Spinal cord (tissue), 10 donors: ENCODE measurements at places on chromosomes 1 and 21. TPM values are rescaled to one million over a fixed set of nuclear protein-coding genes. Genes with fewer than 3 reads are reported as not detected.

Gene RHD
- polyA plus RNA-seq = 1.2 TPM

Gene KRTAP11-1
- polyA plus RNA-seq = not detected

Gene ARHGEF10L
- polyA plus RNA-seq = 56.8 TPM

Gene RIPPLY3
- polyA plus RNA-seq = 0.68 TPM

Gene ITLN2
- 0.21 TPM for polyA plus RNA-seq

Gene DMRTA2
- not detected for polyA plus RNA-seq

Gene LCE1F
- not detected for polyA plus RNA-seq

Gene CD34
- 33.1 TPM for polyA plus RNA-seq

Gene INSRR
- 0.70 TPM for polyA plus RNA-seq

Gene MCOLN3
- polyA plus RNA-seq = 0.36 TPM

Gene SLX9
- 22.6 TPM for polyA plus RNA-seq

Gene ZMYND12
- 3.1 TPM for polyA plus RNA-seq

Gene SLC25A34
- polyA plus RNA-seq = 4.4 TPM

Gene GPR161
- 22.7 TPM for polyA plus RNA-seq

Gene EXTL1
- polyA plus RNA-seq = 14.8 TPM

Gene TPTE
- not detected for polyA plus RNA-seq

Gene CRP
- polyA plus RNA-seq = not detected

Gene CCDC24
- 25.6 TPM for polyA plus RNA-seq

Gene GJC2
- polyA plus RNA-seq = 19.1 TPM

Gene CYP4Z1
- 2.5 TPM for polyA plus RNA-seq

Gene PTAFR
- polyA plus RNA-seq = 9.9 TPM

Gene TMIGD3
- 6.0 TPM for polyA plus RNA-seq

Gene NGF
- polyA plus RNA-seq = 2.0 TPM

Gene HSPG2
- 85.8 TPM for polyA plus RNA-seq

Gene KCNJ6
- polyA plus RNA-seq = 4.5 TPM

Gene HMGCL
- 18.7 TPM for polyA plus RNA-seq

Gene LCE1D
- polyA plus RNA-seq = 0.39 TPM

Gene ALG14
- 14.4 TPM for polyA plus RNA-seq

Gene LELP1
- not detected for polyA plus RNA-seq

Gene TUT4
- polyA plus RNA-seq = 99.8 TPM

Gene LRRC71
- polyA plus RNA-seq = 8.5 TPM

Gene AGRN
- 274 TPM for polyA plus RNA-seq

Gene SGIP1
- polyA plus RNA-seq = 38.8 TPM

Gene LIN28A
- not detected for polyA plus RNA-seq

Gene NKAIN1
- 56.5 TPM for polyA plus RNA-seq

Gene MYOG
- polyA plus RNA-seq = 0.69 TPM

Gene LHX8
- polyA plus RNA-seq = not detected

Gene LCE1E
- not detected for polyA plus RNA-seq

Gene OR2T29
- not detected for polyA plus RNA-seq

Gene AMY1C
- polyA plus RNA-seq = not detected

Gene RGSL1
- 0.30 TPM for polyA plus RNA-seq

Gene SEMA6C
- 47.8 TPM for polyA plus RNA-seq

Gene CAMK2N1
- polyA plus RNA-seq = 385 TPM

Gene CD5L
- 0.29 TPM for polyA plus RNA-seq

Gene FCGR2B
- polyA plus RNA-seq = not detected

Gene GJA4
- polyA plus RNA-seq = 16.6 TPM

Gene PRDM16
- polyA plus RNA-seq = 6.5 TPM

Gene CHI3L1
- polyA plus RNA-seq = 1.7 TPM

Gene CD55
- polyA plus RNA-seq = 11.3 TPM

Gene GSTM5
- 21.0 TPM for polyA plus RNA-seq

Gene RYR2
- polyA plus RNA-seq = 16.6 TPM

Gene LAX1
- polyA plus RNA-seq = not detected

Gene TOMM40L
- polyA plus RNA-seq = 23.8 TPM
